ENCODE measurements at places on chromosomes 7 and 10.

GRCh38 chr7:145916776-145917175, 199.8 kb upstream of the CNTNAP2 start:
- no peak for DNase-seq

DNA sequence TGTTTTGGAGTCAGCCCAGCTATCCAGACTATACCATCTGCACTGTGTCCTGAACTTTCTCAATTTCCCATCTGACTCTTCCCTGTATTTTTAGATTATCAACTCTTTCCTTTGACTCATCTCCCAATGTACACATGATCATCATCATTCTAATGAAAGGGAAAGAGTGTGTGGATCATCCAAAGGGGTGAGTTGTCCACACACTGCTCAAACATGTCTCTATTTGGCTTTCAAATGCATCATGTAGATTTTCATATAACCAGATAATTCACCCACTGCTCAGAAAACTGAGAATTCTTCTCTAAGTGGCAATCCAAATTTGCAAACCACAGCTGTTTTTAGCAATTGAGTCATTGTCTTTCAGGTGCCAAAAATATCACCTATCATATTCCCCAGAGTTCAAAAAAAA, 190.2 kb upstream of the HPS1 start:
- DNase-seq: no peak

DNA sequence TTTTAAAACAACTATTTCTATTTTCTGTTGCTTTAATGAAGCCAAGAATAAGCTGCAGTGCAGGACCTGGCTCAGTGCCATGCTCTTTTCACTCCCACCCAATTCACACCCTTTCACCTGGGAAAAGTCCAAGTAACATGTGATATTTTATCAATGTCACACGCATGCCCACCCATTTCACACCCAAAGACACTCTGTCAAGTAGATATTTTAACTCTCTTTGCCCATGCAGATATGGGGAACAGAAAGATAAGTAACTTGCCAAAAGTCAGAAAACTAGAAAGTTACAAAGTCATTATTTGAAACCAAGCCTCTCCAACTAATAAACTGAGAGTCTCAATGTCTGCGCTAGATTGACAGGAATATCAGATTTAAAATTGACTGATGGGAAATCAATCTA, 706.7 kb upstream of the PHF14 start:
- DNase-seq: no peak

DNA sequence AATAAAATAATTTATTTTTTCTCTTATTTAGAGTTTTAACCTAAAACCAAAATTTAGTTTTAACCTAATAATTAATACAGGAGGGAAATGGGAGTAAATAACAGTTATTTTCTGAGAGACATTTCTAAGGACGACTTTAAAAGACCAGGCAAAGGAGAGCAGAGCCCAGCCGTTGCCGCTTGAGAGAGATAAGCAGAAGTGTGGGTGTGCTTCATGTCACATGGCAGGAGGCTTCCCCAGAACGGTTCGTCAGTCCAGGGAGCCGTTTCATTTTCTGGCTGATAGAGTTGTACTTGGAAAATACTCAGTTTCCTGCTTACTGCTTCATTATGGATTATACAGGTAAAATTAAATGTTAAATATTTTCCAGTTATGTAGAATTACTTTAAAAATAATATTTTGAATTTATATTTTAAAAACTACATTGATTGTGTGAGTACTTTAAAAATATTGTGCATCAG, 61.4 kb downstream of the ST7 start:
- peak; percentile 21 for DNase-seq

- DNase-seq: no peak
These were observed 487.8 kb upstream of the TEX47 start for GRCh38 chr7:89283302-89283701.

DNA sequence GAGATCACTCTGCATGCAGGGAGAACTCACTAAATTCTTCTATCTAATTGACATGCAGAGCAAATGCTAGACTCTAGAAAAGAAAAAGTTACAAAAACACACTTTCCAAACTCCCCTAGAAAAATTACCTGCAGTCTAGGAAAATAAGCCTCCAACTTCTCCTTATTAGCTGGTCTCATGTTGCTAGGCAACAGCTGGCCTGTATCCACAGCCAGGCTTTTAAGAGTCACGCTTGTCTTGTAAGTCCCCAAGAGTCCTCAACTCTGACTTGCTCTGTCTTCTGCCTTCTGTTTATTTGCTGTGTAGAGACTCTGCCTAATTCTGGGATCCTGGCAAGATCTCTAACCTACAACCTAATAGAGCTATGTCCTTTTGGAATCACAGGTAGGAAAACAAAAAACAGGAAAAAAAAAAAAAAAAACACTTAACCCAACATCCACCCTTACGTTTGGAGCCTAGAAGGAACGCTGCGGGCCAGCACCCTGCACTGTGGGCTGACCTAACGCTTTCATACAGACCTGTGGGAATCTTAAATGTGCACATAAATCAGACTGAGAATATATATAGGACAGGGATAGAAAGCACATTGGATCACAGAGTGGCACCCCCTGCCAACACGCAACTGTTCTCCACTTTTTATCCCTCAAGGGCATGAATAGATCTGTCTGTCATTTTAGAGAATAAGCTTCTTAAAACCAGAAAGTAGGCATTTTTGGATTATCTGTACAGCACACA, 117.0 kb upstream of the PTPRZ1 start:
- no peak for DNase-seq

DNA sequence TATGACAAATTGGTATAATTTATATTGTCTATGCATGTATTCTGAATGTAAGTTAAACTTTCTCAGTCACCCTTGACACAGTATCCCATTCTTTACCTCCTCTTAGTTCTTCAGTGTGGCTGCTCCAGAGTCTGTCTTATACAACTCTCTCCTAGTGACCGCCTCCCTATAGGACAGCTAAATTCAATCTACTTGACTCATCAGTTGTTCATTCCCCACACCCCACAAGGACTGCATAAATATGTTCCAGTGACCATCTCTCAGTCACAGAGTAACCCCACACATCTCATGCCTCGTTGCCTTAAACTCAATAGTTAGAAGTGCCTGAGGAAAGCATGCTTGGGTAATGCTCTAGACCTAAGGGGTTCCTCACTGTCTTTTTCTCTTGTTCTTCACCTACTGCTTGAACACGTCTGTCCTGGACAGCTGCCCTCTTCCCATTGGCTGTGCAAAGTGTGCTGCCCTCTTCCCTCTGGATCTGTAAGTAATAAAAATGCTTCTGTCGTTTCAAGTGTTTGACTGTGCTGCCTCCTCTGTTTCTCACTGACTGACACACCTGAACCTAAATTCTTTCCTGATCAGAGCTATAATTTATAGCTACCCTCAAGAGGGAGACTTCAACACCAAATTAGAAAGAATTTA, 494.6 kb upstream of the GRM3 start:
- no peak for DNase-seq

GRCh38 chr7:28328822-28329660, 83.3 kb upstream of the CREB5 start:
- no peak for DNase-seq

DNA sequence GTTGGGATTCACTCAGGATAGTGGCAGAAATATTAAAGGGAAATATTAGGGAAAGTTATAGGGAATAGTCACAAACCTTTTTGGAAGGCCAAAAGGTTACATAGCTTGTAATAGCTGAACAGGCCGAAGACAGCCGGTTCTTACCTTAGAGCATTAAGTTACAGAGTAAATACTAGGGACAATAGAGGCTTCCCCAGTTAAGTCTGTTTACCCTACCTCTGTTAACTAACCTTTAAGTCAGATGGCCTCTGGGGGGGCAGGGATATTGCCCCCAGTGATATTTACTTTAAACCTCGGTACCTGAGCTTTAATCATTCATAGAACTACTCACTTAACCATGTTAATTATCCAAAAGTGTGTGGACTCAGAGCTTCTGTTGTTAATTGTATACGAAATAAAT, 7.4 kb downstream of the POLR1F start:
- DNase-seq: no peak

- DNase-seq: no peak
These were observed 36.3 kb upstream of the IL15RA start for GRCh38 chr10:6013413-6014192.

DNA sequence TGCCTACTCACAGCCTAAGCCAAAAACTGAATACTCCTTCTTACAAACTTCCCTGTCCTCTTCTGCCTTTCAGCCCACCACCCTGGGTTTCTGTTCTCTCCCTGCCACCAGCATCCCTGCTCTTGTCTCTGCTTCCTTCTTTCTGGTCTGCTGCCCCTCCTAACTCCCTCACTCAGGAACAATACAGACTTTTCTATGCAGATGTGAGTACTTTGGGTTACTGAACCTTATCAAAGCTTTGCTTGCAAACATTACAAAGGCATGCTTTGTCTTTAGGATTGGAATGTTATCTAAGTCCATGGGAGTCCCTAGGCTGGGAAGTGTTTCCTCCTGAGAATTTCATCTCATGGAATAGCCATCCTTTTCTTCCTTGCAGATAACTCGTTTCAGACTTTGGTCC, 28.9 kb downstream of the CNNM1 start:
- DNase-seq: no peak

GRCh38 chr7:25886387-25887240, 265.4 kb upstream of the NFE2L3 start:
- no peak for DNase-seq

DNA sequence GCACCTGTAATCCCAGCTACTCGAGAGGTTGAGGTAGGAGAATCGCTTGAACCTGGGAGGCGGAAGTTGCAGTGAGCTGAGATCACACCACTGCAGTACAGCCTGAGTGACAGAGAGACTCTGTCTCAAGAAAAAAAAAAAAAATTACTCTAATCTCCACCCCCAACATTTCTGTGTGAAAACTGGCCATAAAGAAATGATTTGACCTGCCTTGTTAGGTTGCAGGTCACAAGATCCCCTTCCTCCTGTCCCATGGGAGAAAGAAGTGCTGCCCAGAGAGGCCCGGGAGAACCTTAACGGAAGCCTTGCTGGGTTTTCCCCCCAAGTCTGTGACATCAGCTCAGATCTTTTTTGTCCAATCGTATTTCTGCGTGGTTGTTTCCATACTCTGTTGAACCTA, 8.7 kb upstream of the CALHM1 start:
- DNase-seq: no peak

DNA sequence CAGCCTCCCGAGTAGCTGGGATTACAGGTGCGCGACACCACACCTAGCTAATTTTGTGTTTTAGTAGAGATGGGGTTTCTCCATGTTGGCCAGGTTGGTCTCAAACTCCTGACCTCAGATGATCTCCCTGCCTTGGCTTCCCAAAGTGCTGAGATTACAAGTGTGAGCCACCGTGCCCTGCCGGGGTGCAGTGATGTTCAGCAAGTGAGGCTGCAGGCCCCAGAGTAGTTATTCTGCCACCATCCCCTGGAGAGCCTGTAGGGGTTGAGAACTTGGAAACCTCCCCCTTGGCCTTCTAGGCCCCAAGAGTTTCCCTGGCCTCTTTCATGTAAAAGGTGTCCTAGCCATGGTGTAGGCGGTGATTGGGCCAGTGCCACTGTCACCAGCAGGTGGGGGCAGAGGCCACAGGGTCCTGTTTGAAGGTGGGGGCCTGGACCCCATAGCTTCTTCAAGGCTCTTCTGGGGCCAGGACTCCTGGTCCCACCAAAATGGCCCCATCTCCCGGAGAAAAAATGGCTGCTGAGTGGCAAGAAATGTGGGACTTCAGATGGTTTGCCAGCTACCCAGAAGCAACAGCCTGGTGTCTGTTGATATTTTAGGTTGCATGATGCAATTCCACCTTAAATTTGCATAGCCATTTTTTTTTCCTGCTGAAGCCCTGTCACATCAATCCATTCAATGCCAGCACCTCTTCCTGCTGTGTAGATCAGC, 25.5 kb upstream of the INMT start:
- DNase-seq: peak; percentile 18

GRCh38 chr7:24290004-24290641, 6.1 kb downstream of the NPY start:
- DNase-seq: peak; percentile 36

DNA sequence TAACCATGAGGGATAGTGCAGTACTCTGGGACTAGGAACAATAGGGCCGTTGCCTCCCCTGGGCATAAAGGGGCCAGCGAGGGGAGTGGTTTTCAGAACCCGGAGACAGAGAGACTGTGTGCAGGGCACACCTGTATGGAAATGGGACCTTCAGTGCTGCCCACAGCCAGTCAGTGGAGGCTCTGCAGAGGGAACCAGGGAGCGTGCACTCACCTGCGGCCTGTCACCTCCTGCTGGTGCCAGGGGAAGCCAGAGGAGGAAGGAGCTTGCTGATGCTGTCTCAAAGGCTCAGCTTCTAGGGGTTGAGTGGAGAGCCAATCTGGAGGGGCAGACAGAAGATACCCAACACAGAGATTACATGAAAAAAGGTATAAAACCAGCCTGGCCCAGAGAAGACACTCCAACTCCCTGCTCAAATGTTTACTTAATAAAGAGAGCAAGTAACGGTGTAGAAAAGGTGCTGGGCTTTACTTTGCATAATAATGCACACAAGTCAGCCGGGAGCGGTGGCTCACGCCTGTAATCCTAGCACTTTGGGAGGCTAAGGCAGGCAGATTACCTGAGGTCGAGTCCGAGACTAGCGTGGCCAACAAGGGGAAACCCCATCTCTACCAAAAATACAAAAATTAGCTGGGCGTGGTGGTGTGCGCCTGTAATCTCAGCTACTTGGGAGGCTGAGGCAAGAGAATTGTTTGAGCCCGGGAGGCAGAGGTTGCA, 35.5 kb upstream of the WAPL start:
- no peak for DNase-seq

DNA sequence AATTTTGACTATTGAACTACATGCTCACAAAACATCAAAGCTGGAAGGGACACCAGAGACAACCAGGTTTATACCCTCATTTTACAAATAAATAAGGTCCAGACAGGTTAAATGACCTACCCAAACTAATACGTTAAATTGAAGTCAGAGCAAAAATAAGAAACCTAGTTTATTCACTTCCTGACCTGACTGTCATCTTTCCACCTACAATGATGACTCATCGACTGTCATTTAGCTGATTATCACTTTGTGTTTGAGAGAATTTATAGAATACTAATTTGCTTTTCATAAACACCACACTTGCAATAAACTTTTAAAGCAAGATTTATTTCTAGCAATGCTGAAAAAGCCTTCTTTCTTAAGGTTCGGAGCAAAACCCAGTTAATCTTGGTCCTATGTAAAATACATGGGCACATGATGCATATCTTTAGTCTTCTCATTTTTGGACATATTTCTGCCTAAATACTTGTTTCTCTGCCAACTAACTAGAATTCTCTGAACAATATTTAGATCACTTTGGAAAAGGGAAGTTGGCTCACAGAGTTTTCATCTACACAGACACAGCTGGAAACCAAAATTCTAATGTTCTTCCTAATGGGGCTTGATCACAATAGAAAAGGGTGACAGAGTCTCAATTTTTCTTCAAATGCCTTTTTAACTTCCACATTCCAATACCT, 16.7 kb upstream of the LRRN3 start:
- DNase-seq: no peak

DNA sequence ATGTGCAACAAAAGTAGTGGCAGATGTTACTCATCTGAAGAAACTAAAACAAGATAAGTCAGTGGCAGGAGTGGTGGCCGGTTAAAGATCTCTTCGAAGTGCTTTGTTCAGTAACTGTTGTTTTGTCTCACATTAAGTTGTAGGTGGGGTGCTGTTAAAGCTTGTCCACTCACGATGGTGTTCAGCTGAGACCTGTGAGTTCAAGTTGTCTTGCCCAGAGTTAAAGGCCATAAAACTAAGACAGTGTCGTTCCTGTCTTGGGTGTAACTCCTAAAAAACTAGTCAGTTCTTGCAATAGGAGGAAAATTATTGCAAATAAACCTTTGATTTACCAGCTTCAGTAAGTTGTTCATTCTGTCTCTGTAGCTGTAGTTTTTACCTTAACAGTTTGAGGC, 857 bp upstream of the FOXP2 start:
- DNase-seq: no peak

All from stimulated activated CD4-positive, alpha-beta T cell treated with anti-CD3 and anti-CD28 coated beads, Interleukin-4, amount 100 ng/mL, for 1 hour (primary cell).